ENCODE measurements at places on chromosomes 5 and 9.

GRCh38 chr9:127166651-127167524, 44.5 kb upstream of the ANGPTL2 start:
- no peak for DNase-seq

DNA sequence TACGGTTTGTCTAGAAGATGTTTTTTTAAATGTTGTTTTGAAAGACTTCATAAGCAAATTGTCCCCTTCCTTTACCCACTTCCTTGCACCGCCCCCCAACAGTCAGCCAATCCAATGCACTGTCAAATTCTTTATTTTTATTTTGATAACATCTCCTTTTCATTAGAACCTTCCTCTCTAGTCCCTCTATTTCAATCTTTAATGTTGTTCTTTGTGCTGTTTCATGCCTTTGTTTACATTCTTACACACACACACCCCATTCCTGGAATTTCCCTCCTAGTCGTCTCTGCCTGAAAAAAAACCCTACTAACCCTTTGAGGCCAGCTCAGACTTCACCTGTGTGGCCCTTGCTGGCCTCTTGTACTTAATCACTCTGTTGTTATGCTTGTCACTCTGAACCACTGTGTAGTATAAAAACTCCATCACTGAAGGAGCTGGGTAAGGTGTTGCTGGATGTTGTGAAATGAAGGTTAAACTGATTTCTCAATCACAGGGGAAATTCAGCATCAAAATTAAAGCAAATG, 133.4 kb downstream of the UGCG start:
- no peak for DNase-seq

- no peak for DNase-seq
Observed at GRCh38 chr5:10626473-10627013, 62.7 kb downstream of the ANKRD33B start.

DNA sequence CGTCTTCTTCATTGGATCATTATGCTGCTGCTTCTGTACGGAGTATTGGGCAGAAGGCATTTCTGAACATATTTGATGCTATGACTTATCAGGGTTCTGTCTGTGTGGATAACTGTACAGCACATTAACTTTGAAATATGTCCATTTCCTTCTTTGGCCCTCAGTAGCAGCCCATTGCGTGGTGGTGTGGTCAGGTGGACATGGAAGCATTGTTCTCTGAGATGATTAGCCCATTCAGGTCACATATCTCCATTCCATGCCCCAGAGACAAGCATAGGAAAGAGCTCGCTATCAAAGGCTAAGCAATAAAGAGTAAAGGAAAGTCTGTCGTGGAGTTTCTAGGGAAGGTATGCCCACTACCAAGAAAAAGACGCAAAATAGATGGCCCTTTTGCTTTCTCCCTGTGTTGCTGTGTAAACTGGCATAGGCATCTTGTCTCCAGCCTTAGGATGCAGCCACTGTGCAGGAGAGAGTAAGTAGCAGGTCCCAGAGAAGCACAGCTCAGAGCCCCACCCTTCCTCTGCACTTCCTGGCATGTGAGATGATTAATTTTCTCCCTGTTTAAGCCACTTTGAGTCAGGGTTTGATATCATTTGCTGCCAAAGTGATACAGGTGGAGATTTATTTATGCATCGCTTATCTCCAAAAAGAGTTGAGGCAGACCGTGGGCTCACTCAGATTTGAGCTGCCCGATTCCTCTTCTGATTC, 221.9 kb downstream of the PDZD2 start:
- DNase-seq = no peak

GRCh38 chr9:113216406-113216805, 4.7 kb downstream of the FKBP15 start:
- no peak for DNase-seq

- DNase-seq = no peak
Observed at GRCh38 chr5:14447958-14448911, 133.4 kb upstream of the OTULINL start.

DNA sequence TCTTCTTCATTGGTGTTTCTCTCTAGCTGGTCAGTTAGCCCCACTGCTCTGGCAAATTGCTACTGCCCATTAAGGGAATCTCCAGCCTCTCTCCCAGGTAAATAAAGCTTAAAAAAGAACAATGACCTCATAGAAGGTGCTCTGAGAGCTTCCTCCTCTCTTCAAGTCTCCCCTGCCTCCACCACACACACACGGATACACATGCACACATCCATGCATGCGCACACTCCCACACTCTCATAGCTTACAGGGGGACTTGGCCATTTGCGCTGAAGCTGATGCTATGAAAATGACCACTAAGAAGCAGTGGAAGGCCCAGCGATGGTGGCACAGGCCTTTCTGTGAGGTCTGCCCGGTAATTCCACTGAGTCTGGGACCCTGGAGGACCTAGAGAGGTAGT, 250.9 kb downstream of the AOPEP start:
- no peak for DNase-seq

DNA sequence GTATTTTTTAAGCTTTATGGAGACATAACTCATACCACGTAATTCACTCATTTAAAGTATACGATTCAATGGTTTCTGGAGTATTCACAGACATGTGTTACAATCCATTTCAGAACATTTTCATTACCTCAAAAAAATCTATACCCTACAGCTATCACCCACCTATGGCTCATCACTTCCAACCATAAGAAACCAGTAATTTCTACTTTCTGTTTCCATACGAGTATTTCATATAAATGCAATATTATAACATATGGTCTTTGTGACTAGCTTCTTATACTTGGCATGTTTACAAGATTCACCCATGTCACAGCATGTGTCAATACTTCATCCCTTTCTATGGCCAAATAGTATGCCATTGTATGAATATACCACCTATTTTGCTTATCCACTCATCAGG, 18.8 kb downstream of the UBQLN1 start:
- DNase-seq = no peak

- DNase-seq = no peak
Observed at GRCh38 chr9:121268851-121269641, 1.1 kb downstream of the GSN start.

DNA sequence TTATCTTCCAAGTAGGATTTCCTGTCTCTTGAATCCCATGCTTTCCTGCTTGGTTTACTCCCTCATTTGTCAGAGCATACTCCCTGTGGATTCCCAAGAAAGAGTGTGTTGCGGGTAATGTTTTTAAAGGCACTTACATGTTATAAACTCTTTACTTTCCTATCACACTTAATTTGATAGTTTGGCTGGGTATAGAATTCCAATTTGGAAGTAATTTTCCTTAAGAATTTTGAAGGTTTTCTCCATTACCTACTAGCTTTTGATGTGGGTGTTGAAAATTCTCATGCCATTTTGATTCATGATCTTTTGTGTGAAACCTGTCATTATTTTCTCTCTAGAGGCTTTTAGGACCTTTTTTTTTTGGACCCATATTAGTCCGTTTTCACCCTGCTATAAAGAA, 47.2 kb upstream of the PITX1 start:
- no peak for DNase-seq

DNA sequence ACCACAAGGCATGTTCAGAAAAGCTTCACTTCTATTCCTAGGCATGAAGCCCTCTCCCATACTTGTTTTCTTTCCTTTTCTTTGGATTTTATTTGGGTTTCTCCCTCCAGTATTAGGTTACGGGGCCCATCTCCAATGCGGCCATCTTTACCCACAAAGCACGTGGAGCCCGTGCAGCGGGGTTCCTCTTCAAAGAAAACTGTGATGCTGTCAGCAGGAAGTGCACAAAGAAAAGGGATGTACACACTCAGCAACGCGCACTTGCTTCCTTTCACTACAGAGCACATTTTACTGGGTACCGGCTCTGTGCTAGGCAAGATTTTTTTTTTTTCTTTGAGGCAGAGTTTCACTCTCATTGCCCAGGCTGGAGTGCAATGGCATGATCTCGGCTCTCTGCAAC, 106.6 kb downstream of the COL23A1 start:
- peak; percentile 18 for DNase-seq

GRCh38 chr5:169125571-169125970, 175.4 kb downstream of the SLIT3 start:
- DNase-seq = no peak

GRCh38 chr5:96745844-96746531, 61.8 kb downstream of the ERAP1 start:
- no peak for DNase-seq

DNA sequence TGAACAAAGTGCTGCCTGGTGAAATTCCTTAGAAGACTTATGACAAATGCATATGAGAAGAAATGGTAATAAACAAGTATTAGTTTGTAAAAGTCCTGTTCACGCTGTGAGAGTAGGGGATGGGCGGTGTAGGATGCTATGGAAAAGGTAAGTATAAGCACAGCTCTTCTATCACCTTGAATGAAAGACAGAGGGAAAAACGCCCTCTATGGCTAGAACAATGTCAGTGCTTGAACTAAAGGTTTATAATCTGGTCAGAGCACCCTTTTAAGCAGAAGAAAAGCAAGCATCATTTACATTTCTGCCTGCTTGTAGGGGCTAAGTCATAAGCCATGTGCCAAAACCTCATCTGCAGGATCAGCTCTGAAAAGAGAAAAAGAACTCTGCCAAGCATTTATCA, 115.2 kb downstream of the LHFPL2 start:
- DNase-seq = no peak

- DNase-seq = no peak
Observed at GRCh38 chr9:131781069-131781468, 41.2 kb upstream of the RAPGEF1 start.

GRCh38 chr9:14315875-14316601, 2.1 kb upstream of the NFIB start:
- DNase-seq = no peak

DNA sequence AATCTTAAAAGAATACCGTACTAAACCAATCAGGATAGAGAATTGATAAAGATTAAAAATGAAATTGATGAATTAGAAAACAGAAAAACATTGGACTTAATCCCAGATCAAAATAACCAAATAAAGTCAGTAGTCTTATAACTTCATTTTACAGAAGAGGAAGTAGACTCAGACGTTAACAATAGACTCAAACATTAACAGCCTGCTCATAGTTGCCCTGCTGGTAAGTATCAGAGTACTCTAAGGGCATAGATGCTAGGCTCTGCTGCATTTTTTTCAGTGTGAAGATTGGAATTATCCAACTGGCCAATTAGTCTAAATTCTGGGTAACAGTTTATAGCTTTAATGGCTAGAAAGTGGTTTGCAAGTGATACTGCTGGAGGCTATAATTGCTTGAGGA, 42.9 kb downstream of the ADGRV1 start:
- no peak for DNase-seq

- no peak for DNase-seq
Observed at GRCh38 chr5:17157916-17158529, 59.4 kb upstream of the BASP1 start.

DNA sequence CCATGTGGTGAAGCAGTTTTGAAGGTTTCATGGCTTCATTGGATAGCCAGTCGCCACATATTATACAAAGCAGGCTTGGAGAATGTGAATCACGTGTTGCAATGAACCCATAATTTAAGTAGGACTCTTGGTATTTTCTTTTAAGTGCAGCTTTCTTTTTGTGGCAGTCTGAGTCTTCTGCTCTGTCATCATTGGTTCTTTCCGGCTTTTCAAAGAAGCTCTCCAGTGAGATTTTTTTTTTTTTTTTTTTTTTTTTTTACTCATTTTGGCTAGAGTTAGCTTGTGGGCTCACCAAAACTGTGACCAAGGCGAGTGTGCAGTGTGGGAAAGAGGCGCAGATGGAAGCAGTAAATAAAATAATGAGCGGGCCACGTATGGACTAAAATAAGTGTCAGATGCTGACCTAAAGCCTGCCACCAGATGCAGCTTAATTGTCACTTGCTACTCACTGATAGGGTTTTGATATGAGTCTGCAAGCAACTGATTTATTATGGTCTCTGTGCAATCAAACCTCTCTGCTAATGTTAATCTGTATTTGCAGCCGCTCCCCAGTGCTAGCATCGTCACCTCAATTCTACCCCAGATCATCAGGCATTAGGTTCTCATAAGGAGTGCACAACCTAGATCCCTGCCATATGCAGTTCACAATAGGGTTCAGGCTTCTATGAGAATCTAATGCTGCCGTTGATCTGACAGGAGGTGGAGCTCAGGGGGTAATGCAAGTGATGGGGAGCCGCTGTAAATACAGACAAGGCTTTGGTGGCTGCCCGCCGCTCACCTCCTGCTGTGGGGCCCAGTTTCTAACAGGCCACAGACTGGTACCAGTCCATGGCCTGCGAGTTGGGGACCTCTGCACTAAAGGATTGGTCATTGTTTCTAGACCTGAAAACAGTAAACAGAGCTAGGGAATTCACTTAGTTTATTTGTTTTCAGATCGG, 45.5 kb upstream of the LARP1 start:
- no peak for DNase-seq

GRCh38 chr5:97797994-97798451, 615.0 kb upstream of the RIOK2 start:
- DNase-seq = no peak

DNA sequence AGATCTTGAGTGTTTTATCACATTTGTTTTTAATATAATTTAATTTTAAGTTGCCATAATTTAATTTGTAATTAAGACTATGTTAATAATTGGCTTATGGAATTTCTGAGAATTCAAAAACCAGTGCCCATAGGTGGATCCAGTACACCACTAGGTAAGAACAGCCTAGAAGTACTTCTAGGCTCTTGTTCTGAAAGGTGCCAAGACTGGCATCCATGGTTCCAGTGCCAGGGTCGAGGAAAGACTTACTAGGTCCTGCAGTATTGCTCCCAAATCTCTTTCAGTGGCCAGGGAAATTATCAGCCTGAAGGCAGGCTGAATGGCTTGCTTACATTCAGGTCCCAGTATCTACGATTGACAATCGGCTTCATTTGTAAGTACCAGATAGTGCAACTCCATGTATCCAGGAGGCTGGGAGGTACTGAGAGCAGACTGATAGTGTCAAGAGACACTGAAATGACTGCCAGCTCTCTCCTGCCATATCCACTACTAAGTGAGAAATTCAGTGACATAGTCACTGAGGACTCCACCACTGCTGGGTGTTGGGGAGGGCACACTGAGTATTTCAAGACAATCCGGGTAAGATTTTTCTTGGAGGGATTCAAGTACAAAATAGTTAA, 159.2 kb upstream of the CCDC152 start:
- no peak for DNase-seq

GRCh38 chr5:159660401-159660800, 255.9 kb upstream of the ADRA1B start:
- no peak for DNase-seq

DNA sequence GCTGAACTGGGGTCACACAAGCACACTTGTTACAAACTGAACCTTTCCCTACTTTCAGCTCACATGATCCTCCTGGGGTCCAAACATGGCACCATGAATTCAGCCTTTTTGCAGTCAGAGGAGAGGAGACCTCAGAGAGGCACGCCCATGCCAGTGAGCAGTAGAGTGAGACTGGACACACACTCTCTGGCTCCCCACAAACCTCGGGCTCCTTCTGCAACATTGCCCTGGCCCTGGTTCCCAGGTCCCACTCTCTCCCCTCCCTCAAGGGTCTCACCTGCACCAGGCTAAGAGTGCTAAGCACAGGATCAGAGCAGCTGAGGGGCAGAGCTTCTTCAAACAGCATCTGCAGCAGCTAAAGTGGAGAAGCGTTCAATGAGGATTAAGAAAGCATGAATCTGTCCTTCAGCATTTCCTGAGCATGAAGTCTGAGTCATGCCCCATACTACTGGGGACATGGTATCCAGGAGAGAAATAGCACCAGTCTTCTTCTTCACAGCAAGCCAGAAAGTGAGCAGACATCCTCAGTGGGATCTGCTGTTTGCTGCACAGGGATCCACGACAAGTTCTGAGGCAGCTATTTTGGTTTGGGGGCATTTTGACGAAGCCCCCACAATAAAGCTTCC, 27.2 kb downstream of the SLC35A4 start:
- DNase-seq = no peak

All from stimulated activated CD8-positive, alpha-beta memory T cell treated with anti-CD3 and anti-CD28 coated beads, Interleukin-4, amount 100 ng/mL, for 1 hour (primary cell).